ENCODE measurements at places on chromosomes 16 and 17.

- DNase-seq: peak; percentile 72
These were observed 1.5 kb downstream of the TMEM102 start for GRCh38 chr17:7436556-7437368.

DNA sequence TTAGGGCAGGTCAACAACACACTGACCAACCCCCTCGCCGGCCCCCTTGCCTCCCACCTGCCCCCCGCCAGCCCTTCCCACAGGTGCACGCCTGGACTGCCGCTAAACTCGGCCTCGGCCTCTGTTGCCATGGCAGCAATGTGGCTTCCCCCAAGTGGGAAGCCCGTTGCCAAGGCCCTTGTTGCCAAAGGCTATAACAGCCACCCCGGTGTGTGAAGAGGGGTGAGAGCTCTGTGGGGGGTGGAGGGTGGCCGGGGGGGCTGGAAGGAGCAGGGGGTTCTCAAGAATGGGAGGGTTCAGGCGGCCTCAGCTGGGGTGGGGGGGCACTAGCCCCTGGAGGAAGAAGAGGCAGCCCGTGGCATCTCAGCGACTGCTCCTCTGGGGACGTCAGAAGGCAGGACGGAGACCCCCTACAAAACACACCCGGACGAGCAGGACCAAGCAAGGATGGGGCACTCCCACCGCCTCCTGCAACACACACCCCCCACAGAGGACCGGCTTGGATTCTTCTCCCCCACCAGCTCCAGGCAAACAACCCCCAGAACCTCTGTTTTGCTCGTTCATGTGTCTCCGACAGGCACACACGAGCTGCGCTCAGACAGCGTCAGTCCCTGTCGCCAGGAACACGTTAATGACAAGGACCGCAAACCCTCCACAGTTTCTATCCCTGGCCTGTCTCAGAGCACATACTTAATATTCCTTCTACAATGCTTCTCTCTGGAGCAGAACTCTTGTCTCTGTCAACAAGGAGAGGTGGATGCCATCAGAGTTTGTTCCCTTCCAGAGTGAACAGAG, 55.7 kb downstream of the ABR start:
- DNase-seq: no peak

DNA sequence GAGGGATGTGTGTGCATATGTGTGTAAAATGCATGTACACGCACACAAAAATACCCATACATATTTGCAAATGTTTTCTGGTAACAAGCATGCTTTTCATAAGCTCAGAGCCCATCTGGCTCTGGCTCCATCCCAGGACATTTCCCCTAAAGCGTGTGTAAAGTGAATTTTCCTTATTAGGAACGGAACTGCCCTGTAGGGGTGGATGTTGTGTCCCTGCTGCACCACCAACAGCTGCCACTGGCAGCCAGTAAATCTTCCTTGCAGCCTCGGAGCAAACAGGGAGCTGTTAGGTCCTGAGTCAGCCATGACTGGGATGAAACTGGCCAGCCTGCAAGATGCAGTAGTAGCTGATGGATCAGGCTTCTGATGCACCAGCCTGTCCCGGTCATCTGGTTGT, 393.5 kb downstream of the UTP18 start:
- no peak for DNase-seq

DNA sequence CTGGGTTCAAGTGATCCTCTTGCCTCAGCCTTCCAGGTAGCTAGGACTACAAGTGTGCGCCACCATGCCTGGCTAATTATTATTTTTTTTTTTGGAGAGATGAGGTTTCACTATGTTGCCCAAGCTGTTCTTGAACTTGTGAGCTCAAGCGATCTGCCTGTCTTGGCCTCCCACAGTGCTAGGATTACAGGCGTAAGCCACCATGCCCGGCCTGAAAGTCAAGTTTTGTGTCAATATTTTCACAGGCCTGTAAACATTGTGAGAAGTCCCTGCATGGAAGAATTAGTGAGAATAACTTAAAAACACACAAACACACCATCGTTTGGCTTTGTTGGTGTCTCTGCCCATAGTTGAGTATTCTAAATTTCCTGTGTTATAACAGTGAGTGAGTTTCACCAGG, 22.2 kb downstream of the NUP85 start:
- DNase-seq: no peak

DNA sequence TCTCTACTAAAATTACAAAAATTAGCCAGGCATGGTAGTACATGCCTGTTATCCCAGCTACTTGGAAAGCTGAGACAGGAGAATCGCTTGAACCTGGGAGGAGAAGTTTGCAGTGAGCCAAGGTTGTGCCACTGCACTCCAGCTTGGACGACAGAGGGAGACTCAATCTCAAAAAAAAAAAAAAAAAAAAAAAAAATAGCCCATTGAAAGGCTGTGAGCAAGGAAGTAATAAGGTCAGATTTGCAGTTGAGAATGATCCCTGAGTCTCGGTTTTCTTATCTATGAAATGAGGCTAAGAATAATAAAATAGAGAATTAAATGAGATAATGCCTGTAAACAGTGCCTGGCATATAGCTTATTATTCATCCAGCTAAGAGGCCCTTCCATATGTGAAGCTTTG, 1.3 kb upstream of the PDK2 start:
- DNase-seq: no peak

- DNase-seq: no peak
These were observed 916.1 kb downstream of the KCNJ2 start for GRCh38 chr17:71085238-71086033.

- no peak for DNase-seq
These were observed 2.0 kb upstream of the TSPOAP1 start for GRCh38 chr17:58330538-58330996.

DNA sequence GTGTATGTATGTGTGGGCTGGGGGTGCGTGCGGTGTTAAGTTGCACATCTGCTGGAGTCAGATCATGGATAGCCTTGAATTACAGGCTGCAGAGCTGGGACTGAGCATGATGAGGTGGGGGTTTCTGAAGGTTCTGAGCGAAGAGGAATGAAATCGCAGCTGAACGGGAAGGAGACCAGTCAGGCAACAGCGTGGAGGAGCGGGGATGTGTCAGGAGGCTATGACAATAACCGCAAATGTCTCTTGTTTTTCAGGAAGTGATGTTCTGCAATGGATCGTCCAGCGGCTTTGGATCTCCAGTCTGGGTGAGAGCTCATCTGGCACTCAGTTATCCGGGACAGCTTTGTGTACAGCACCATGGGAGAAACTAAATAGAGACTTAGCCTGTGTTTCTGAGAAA, 20.9 kb downstream of the RGS9 start:
- DNase-seq: peak; percentile 59

DNA sequence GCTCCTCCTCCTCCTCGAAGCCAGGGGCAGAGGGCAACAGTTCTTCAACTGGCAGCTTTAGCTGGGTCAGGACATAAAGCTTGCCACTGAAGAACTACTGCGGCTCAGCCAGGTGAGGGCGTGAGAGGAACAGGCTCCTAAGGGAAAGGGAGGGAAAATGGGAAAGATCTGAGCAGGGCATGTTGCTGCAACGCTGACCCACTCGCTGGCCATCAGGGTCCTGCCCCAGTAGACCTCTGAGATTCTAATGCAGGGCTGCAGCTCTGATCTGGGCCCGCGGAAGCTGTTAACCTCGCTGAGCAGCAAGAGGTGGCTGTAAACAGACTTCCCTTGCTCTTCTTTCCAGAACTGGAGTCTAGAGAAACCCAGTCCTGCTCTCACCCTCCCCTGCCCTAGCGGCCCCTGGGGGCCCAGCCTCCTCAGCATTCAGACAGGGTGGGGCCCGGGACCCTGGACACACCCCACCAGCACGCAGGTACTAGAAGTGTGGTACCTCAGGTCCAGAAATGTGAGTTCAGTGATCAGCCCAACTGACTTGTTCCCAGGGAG, 3.8 kb upstream of the TLCD2 start:
- no peak for DNase-seq

GRCh38 chr17:10036511-10037061, 131.5 kb upstream of the RCVRN start:
- no peak for DNase-seq

- peak; percentile 67 for DNase-seq
These were observed 38.2 kb downstream of the MARF1 start for GRCh38 chr16:15604460-15605440.

- DNase-seq: no peak
These were observed 73.9 kb downstream of the RPGRIP1L start for GRCh38 chr16:53629607-53630312.

DNA sequence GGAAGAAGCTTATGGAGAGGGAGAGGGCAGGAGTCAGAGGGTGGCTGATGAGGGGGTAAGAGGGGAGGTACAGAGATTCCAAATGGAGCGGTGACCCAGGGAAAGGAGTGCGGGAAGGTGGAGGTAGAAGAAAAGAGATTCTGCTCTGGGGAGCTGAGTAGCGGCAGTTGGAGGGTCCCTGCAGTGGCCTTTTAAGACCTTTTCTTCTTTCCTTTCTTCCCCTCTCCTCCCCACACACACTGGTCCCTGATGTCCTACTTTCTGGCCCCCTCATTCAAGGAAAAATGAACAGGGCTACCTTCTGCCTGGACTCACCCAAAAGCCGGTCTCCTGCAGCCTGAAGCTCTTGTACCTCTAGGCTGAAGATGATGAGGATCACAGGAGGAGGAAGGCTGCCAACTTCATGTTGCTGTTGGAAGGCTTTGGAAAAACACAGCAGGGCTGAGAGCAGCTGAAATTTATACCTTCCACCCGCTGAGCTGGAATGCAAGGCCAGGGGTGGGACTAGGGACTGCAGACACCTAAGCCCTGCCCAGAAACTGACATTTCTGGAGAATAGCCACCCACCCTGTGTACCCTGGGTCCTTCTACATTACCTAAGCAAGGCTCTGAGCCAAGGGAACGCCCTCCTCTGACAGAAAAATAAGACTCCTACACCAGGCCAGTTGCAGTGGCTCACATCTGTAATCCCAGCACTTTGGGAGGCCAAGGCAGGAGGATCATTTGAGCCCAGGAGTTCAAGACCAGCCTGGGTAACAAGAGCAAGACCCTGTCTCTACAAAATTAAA, 9.4 kb upstream of the HEATR6 start:
- DNase-seq: peak; percentile 65

GRCh38 chr16:70548936-70549335, 25.3 kb downstream of the SF3B3 start:
- DNase-seq: peak; percentile 13

DNA sequence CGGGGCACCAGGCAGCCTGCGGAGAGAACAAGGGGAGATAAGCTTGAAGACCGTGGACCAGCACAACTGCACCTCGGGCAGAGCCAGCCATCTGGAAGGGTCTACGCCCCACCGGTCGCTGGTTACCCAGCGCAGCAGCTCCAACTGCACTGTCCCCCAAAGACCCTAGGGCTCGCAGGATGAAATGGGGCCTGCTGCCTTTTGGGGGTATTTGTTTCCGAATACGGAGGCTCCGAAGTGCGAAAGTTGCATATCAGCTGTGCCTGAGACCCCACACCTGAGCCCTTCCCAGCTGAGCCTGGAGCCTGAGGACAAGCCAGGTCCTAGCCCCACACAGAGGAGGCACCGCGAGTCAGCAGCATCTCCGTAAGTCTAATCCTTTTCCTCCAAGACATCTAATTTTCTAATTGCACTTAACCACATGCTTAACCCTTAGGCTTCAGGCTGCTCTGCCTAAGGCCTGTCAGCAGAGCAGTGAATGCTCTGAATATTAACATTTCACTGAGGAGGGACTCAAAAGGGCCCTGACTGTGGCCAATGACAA, 4.0 kb downstream of the KIFC3 start:
- no peak for DNase-seq

GRCh38 chr17:69390795-69391501, 23.5 kb upstream of the MAP2K6 start:
- DNase-seq: no peak

DNA sequence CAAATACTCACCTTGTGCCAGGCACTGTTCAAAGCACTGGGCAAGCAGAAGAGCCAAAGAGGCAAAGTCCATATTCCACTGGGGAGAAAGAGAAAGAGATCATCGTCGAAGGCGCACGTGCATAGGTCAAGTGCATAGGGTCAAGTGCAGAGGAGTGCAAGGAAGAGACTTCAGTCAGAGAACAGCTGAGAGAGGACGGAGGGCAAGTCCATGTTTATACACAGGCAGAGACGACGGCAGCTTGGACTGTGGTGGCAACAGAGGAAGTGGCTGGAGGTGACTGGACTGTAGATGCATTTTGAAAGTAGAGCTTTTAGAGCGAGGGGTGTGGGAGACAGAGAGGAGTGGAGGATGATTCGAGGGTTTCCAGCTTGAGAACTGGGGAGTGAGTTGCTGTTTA, 74.7 kb upstream of the SDK2 start:
- no peak for DNase-seq

DNA sequence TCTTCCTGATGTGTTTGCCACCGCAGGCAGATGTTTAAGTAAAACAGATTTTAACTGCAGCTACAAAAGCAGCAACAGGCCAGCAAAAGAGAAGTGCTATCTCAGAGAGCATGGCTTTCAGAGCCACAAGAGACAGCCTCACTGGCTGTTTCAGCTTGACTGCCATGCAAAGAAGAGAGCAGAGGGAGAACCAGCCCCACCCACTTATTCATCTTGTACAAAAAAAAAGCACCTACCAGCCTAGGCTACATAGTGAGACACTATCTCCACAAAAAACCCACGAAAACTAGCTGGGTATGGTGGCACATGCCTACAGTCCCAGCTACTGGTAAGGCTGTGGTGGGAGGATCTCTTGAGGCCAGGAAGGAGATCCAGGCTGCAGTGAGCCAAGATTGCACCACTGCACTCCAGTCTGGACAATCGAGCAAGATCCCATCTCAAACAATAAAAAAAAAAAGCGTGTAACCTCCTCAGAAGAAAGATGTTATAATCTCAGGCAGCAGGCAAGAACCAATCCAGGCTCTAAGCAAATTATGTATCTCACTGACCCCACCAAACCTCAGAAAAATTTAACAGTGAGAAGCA, 30.0 kb downstream of the STH start:
- DNase-seq: no peak

GRCh38 chr16:68146585-68146984, 61.4 kb downstream of the NFATC3 start:
- peak; percentile 69 for DNase-seq

DNA sequence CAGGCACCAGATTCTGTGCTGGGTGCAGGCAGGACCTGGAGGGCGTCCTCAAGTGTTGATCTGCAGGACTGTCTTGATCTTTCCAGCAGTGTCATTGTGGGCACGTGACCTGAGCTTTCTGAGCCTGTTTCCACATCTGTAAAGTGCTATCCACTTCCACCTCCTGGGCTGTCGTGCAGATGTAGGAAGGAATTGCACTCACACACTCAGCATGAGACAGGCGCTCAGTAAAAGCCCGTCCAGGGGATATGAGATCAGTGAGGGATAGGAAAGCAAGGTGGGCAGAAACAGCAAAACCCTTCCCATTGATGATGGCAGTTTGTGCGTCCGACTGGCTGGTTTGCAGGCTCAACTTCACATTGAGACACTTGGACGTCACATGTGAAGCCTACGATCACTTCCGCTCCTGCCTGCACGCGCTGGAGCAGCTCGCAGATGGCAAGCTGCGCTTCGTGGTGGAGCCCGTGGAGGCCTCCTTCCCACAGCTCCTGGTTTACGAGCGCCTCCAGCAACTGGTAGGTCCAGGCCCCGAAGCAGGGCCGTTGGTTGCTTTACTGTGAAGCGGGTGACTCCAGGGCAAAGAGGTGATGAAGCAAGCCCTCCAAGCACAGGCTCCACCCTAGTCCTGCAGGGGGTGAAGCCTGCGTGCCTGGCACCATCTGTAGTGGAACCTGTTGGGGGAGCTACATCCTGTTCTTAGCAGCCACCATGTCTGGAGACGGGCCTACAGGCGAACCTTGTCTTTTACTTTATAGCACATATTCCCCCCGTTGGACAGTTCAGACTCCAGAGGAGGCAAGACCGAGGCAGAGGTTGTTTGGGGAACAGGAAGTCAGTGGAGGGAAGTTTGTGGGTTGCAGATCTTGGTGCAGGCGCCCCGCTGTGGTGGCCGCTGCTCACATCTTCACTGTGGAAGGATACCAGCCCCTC, 23.0 kb downstream of the METTL22 start:
- DNase-seq: no peak

All from iris pigment epithelial cell (primary cell).